ENCODE measurements at places on chromosomes 2 and 18. TPM values are rescaled to one million over a fixed set of nuclear protein-coding genes. Genes with fewer than 3 reads are reported as not detected.

The ZNF804A gene
- polyA plus RNA-seq = 0.96 TPM

The TCF23 gene
- polyA plus RNA-seq = not detected

The REG3G gene
- polyA plus RNA-seq = not detected

The OSR1 gene
- polyA plus RNA-seq = 4.3 TPM

The REG1A gene
- not detected for polyA plus RNA-seq

The SOCS6 gene
- polyA plus RNA-seq = 28.7 TPM

The HOXD13 gene
- 0.43 TPM for polyA plus RNA-seq

The IL18RAP gene
- polyA plus RNA-seq = not detected

The ZNF385B gene
- 0.22 TPM for polyA plus RNA-seq

The FAM110C gene
- polyA plus RNA-seq = not detected

The ARHGAP15 gene
- not detected for polyA plus RNA-seq

The PDCD1 gene
- not detected for polyA plus RNA-seq

The TLX2 gene
- polyA plus RNA-seq = not detected

The KLHL41 gene
- 0.17 TPM for polyA plus RNA-seq

The FHL2 gene
- 546 TPM for polyA plus RNA-seq

The PAIP2B gene
- polyA plus RNA-seq = 0.29 TPM

The CYB5A gene
- polyA plus RNA-seq = 86.5 TPM

The SNTG2 gene
- 0.43 TPM for polyA plus RNA-seq

The SPOPL gene
- polyA plus RNA-seq = 9.9 TPM

The SLC4A5 gene
- polyA plus RNA-seq = 0.16 TPM

The IL18R1 gene
- polyA plus RNA-seq = not detected

The SERPINB7 gene
- polyA plus RNA-seq = 149 TPM

The GRB14 gene
- polyA plus RNA-seq = 0.29 TPM

The QPCT gene
- 18.1 TPM for polyA plus RNA-seq

The RBFA gene
- 26.1 TPM for polyA plus RNA-seq

The LRP2 gene
- not detected for polyA plus RNA-seq

The OTX1 gene
- polyA plus RNA-seq = not detected

The IL36G gene
- polyA plus RNA-seq = not detected

The PSMA8 gene
- not detected for polyA plus RNA-seq

The LYG1 gene
- polyA plus RNA-seq = 0.70 TPM

The KCNJ13 gene
- polyA plus RNA-seq = not detected

Data from BJ (cell line).